ENCODE measurements at places on chromosomes 5 and 9.

- no peak for DNase-seq
Observed at GRCh38 chr9:85723215-85723614, 18.5 kb downstream of the AGTPBP1 start.

DNA sequence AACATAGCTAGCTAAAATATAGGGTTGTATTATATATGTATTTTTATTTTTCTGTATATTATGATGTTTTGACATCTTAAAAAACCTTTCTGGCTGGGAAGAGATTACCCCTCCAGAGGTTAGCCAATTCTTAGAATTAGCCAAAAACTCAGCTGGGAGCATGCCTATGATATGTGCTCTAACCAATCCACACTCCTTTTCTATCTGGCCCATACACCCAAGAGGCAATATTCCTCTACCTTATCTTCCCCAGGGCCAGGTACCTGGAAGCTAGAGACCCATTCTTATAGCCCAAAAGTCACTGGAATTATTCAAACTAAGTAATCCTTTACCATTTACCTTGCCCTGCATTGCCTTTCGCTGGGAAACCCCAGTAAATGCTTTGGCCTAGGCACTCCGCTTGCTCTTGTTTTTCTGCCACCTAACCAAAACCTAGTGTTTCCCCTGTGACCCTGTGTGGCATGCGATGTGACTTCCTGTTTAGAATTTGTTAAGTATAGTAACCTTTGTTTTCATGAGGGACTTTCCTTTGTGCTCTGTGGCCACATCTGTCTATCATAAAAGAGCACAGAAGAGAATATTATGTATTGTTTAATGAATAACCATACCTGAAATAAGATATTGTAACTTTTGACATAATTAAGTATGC lies 37.4 kb downstream of the CSNK1G3 start:
- peak; percentile 63 for DNase-seq

GRCh38 chr9:123948286-123948685 lies 18.4 kb upstream of the DENND1A start:
- DNase-seq = no peak

GRCh38 chr9:90021216-90021906 lies 416.5 kb downstream of the GADD45G start:
- no peak for DNase-seq

- DNase-seq = no peak
Observed at GRCh38 chr9:70945301-70945700, 176.1 kb downstream of the TRPM3 start.

- DNase-seq = no peak
Observed at GRCh38 chr5:60494635-60495034, 205.3 kb downstream of the DEPDC1B start.

DNA sequence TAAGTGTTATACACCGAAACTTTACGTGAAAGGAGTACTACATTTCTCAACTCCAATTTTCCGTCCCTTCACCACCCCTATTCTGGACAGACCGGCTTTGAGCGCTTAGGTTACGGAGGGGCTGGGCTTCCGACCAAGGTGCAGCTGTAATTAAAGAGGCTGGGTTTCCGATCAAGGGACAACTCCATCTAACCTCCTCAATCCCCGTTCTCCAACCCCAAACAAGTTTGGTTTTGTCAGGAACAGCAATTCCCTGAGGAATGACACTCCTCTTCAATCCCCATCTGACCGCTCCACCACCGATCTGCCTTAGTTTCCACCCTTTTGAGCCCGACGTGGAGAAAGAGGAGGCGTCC lies 577 bp downstream of the TUT7 start:
- no peak for DNase-seq

DNA sequence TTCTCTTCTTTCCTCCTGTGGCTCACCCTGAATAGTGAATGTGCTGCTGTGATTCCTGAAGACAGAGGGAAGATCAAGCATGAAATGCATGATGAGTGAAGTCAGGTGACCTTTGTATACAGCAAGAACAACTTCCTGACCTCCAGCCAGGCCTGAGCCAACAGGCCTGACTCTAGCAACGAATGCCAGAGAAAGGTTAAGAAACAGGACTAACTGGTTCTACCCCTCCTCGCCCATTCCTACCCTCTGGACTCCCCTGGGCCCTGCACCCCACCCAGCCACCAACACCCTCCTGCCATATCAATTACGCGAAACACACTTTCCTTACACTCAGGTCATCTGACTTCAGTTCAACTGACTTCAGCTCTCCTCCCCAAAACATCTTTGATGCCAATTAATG lies 4.9 kb downstream of the SUSD1 start:
- no peak for DNase-seq

- DNase-seq = no peak
Observed at GRCh38 chr5:160166069-160166972, 47.1 kb upstream of the PWWP2A start.

GRCh38 chr5:139062910-139063663 lies 135.1 kb downstream of the SIL1 start:
- no peak for DNase-seq

DNA sequence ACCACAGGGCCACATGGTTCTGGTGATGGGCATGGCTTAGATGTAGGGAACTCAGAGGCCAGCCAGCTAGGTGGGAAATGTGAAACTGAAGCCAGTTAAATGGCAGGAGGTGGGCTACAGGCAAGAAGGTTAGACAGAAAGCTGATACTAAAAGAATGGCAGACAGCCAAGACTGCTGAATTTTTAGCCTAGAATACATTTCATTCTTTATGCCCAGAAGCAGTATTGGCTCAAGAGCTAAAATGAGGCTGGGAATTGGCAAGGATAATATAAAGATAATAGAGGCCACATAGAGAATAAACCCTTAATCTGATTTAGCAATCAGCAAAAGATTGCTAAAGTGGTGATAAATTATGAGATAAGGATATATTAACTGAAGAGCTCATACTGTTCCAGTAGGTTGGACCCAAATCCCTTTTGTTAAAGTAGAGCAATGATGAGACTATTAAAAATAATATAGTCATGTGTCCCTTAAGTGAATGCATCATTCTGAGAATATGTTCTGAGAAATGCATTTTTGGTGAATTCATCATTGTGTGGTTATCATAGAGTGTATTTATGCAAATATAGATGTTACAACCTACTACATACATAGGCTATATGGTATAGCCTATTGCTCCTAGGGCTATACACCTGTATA lies 234.3 kb downstream of the CHSY3 start:
- no peak for DNase-seq

DNA sequence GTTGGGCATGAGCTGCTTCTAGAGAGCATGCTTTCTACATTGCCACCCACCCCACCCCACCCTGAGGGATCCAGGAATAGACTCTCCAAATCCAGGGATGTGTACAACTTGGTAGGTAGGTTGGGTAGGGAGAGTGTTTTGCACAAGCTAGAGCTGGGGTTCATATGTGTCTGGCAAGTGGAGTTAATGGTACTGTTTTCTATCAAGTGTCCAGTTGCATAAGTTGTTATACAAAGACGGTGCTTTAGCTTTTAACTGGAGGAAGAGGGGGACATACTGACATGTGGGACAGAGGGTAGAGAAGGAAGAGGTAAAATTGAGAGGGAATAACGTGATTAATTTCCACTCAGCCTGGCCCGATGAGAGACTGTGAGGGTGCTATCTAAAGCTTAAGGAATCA lies 51.0 kb upstream of the TNC start:
- no peak for DNase-seq

DNA sequence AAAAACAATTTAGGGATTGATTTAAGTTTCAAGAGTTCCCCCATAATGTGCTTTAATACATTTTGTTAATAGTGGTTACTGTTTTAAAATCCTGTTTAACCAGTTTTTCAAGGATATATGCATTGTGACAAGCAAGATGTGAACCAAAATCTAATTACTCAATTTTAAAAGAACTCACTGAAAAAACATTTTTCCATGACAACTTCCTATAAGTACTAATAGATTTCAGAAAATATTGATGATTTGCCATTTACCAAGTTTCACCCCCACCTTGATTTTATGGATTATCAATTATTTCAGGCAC lies 4.9 kb upstream of the DNAJC21 start:
- DNase-seq = no peak

DNA sequence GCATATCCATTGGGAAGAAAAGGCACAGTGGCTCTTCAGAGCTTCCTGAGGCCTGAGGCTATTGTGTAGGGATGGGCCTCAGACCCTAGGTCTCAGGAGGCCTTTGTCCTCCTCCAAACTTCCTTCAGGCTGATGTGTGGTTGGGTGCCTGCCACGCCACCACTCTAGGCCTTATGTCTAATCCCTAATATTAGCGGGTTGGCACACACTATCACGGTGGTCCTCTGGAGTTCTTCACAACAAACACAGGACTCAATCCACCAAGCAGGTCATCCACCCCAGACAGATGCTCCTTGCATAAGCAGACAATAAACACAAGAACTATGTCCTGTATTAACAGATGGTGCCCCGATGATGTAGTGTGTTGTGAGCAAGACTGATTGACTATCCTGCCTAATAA lies 31.0 kb upstream of the FSTL4 start:
- no peak for DNase-seq

GRCh38 chr5:1054018-1054798 lies 45.6 kb downstream of the NKD2 start:
- no peak for DNase-seq

- DNase-seq = no peak
Observed at GRCh38 chr9:86994231-86994630, 46.9 kb upstream of the GAS1 start.

DNA sequence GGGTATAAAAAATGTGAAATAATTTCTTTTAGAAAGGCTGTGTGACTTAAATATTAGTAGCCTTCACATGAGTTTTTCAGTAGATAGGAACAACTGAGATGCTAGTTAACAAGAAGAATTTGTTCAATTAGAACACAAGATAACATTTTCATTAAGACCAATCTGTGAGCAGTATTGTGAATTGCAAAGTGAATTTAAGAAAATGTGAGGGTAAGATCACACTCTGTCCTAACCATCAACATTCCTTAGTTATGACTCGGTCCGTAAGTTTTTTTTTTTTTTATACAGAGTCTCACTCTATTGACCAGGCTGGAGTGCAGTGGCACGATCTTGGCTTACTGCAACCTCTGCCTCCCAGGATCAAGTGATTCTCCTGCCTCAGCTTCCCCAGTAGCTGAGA lies 180.2 kb upstream of the EGFLAM start:
- DNase-seq = no peak

DNA sequence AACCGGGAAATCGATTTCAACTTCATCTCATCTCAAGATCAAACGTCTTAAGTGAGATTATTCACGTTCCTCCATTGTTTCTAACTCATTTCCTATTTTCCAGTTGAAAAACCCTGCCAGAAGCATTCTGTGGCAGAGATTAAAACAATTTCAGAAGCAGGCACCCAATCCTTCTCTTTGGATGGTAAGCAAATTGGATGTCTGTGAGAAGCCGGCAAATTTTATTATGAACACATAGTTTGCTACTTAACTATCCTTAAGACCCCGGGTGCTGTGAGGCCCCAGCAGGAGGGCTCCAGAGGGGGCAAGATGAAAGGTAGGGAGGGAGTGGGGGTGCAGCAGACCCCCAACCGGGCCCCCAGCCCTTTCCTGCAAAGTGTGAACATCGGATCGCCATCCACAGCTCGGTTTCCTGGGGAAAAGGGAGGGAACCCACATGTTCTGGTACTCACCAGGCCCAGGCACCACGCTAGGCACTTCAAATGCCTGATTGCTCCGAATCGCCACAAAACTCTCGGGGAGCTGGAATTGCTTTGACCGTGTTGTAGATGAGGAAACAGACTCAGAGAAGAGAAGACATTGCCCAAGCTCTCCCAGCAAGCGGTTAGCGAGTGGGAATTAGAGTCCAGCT lies 167.1 kb upstream of the MVB12B start:
- DNase-seq = no peak

DNA sequence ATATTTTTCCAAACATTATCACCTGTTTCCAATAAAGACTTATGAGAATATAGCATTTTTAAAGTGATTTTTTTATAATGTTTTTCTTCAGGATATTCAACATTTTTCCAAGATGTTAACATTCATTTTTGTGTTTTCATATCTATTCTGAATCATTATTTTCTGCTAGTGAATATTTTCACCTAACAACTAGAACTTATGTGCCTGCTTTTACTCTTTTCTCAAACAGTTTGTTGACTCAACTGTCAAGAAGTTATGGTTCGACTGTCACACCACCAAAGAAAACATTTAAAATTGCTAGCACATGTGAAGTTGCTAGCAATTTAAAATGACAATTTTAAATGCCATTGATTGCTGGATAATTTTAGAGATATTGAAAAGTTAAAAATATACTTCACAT lies 343.3 kb upstream of the CDH9 start:
- no peak for DNase-seq

- no peak for DNase-seq
Observed at GRCh38 chr9:36292641-36293040, 34.4 kb upstream of the GNE start.

DNA sequence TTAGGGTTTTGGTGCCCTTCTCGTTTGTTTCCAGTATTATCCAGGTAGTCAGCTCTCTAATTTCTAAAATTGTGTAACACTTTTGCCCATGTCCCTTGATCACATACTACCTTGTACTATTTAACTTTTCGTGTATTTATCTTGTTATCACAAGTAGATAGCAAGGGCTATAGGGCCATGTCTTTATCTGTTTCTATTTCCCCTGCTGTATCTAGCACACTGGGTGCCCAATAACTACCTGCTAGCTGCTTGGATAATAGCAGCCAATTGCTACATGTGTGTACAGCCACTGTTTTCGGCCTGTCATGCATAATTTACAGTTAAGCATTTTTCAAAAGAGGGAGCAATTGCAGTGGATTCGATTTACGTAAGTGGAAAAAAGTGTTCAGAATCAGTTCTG lies 64.8 kb upstream of the TNFAIP8 start:
- no peak for DNase-seq

DNA sequence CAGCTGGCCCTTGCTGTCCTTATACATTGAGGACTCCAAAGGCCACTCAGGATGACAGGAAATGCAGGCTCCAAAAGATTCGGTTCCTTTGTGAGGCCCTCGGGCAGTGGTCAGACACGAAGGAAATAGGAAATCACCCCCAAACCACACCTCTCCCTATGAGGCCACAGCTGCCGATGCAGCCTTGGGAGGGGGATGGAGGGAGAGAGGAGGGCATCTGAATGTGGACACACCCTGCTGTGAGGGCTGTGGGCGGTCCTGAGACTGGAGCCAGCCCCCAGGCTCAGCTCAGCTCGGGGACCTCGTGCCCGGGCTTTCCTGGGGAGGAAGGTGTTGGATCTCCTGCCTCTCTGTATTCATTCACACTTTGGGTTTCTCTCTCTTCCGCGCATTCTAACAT lies 2.7 kb upstream of the CLPTM1L start:
- no peak for DNase-seq

DNA sequence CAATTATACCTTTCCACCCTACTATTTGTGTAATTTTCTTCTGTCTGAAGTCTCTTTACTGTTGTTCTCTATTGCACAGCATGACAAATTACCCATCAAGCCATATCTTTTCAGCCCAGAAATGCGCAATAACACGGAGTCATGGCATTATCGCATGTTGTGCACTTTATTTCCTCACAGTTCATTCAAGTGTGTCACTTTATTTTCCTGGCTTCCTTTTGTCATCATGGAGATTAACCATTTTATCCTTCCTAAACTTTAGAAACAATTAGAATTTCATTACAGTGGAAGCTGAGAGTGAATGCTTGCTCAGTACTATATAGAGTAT lies 41.3 kb upstream of the MEF2C start:
- no peak for DNase-seq

GRCh38 chr5:45274241-45274640 lies 421.9 kb downstream of the HCN1 start:
- DNase-seq = no peak

GRCh38 chr5:15474143-15474719 lies 25.7 kb upstream of the FBXL7 start:
- DNase-seq = no peak

GRCh38 chr5:158928404-158928803 lies 171.3 kb downstream of the EBF1 start:
- no peak for DNase-seq
